ENCODE measurements at places on chromosomes 12 and 14.
A peak's percentile ranks its signal among the peaks of the same experiment; 100 is the strongest.

- H3K27ac ChIP-seq, result no peak overlapping the region
- no peak for DNase-seq
- H3K36me3 ChIP-seq, result peaks cover 7% of the 10 kb centered on the region
- no peak overlapping the region for H3K4me3 ChIP-seq
Observed at GRCh38 chr12:114407842-114408411, 2.0 kb upstream of the TBX5 start.

- peaks cover 33% of the 10 kb centered on the region for H3K27me3 ChIP-seq
- peaks cover 12% of the 10 kb centered on the region for H3K36me3 ChIP-seq
- DNase-seq, result no peak
- H3K27ac ChIP-seq, result no peak overlapping the region
- no peak overlapping the region for H3K4me3 ChIP-seq
Observed at GRCh38 chr12:27467641-27468040, 21.1 kb downstream of the SMCO2 start.

DNA sequence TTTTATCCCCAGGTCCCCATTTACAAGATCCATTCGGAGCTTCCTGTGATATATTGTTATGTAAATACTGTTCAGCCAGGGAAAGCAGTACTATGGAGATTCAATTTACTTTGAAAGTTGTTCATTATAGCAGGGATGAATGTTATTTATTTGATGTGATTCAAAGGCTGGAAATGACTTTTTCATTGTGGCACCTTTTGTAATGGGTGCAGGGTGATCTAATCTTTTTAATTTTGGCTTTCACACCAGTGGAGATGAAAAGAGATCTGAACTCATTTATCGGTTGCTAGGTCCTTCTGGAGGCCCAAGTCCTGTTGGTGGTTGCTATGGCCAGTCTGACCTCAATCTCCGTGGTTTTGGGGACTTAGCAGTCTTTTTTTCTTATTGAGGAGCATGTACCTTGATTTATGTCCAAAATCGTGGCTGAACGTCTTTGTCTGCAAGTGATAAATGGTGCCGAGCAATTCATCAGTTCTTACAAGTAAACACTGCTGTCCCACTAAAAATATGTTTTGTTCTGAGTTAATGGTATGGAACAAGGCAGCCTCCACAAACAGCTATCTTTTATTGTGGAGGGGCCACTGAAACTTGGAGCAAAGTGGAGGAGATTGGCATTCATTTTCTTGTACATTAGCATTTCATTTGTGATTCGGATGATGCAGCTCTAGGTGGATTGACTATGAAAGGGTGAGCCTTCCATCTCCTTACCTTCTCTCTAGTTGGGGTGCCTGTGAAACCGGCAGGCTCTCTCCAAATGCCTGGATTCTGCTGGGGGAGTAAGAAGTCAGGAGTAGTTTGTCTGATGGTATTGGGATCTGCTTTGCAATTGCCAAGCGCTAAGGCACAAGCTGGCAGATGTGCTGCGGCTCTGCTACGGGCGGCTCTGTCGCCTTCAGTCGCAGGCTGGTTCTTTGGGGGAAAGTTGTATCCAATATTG, 2.0 kb downstream of the RMST start:
- no peaks in the 10 kb centered on the region for H3K36me3 ChIP-seq
- no peak for DNase-seq
- H3K4me3 ChIP-seq, result no peak overlapping the region
- no peak overlapping the region for H3K27ac ChIP-seq

- peaks cover 27% of the 10 kb centered on the region for H3K4me1 ChIP-seq
- peak within 1 kb of the TSS; percentile 89 for H3K4me3 ChIP-seq
- H3K27ac ChIP-seq, result peak within 1 kb of the TSS; percentile 100
- no peaks in the 10 kb centered on the region for H3K27me3 ChIP-seq
- peaks cover 29% of the 10 kb centered on the region for H3K36me3 ChIP-seq
Observed at GRCh38 chr12:121803861-121804416, at the start of gene SETD1B. SETD1B (plus strand) TSS chr12:121804009; CDS start chr12:121804738, 729 bp downstream.

GRCh38 chr12:22525426-22525825, 18.9 kb downstream of the C2CD5 start:
- H3K4me3 ChIP-seq, result no peak overlapping the region
- DNase-seq, result no peak
- no peak overlapping the region for H3K27ac ChIP-seq
- H3K4me1 ChIP-seq, result no peaks in the 10 kb centered on the region
- peaks cover 30% of the 10 kb centered on the region for H3K36me3 ChIP-seq
- H3K27me3 ChIP-seq, result no peaks in the 10 kb centered on the region

All from activated CD8-positive, alpha-beta memory T cell treated with anti-CD3 and anti-CD28 coated beads, Interleukin-2, amount 10 ng/mL, durations not matched to agents 7 days and 5 days (primary cell).